Gastroesophageal sphincter (tissue), 4 donors: ENCODE measurements at places on chromosomes 2 and 18. TPM values are rescaled to one million over a fixed set of nuclear protein-coding genes. Genes with fewer than 3 reads are reported as not detected.

DNA sequence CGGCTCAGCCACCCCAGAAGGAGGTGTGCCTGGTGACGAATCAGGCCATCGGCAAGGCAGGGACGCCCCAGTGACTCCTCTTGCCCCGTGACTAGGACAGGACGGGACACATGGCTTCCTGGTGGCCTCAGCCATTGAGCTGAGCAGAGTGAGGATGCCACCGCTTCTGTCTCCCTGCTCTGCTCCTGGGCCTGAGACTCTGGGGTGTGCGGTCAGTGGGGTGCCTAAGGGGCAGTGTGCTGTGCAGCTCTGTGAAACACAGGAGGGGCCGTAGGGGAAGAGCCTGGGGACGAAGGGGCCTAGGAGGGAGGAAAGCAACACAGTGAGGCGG lies 24.3 kb downstream of the IGFBP5 start:
- ATAC-seq, result no peak

- no peak for ATAC-seq
Measured at GRCh38 chr2:140580532-140581151, 1550.2 kb downstream of the LRP1B start.

DNA sequence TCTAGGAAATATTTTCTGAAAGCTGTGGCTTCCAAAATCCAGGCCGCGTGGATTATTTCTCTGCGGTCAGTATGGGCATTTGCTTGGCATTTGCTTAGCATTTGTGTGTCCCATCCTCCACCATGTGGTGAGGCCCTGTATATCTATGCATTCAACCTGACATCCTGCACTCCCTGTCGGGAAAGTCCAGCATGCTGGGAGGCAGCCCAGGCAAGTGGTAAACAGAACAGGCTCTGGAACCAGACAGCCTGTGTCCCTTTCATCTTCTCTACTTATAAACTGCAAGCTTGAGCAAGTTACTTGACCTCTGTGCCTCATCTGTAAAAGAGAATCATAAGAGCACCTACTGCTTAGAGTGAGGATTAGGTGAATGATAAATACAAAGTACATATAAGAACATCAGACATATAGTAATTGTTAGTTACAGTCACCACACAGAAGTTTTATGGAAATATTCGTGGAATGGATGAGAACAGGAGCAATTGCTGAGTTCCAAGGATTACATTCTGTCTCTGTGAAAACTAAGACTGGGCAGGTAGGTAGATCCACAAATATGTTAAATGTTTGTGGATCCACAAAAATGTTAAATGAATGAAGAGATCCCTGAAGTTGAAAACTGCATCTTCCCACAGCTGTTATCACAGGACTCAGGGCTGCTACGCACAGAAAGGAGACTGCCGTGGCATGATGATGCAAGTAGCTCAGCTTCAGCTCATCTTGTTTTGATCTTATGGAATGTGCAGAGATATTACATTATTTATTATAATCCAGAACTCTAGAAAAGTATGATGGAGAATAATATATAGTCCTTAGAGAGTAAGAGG lies 317.0 kb upstream of the MMADHC start:
- no peak for ATAC-seq

DNA sequence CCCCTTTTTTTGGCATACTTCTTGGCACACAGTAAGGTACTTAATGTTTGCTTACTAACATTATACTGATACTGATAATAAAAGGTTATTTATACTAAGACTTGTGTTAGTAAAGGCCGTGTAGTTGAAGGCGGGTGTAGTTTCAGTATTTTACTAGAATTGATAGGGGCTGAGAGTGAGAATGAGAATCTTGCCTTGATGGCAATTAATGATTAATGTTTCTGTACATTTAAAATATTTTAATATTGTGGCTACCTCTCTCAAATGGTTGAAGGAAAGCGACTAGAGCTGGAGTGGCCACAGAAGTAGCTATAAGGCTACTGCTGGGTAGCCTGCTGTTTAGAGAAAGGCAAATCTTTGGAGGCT lies 29.3 kb downstream of the PELI1 start:
- no peak for ATAC-seq

DNA sequence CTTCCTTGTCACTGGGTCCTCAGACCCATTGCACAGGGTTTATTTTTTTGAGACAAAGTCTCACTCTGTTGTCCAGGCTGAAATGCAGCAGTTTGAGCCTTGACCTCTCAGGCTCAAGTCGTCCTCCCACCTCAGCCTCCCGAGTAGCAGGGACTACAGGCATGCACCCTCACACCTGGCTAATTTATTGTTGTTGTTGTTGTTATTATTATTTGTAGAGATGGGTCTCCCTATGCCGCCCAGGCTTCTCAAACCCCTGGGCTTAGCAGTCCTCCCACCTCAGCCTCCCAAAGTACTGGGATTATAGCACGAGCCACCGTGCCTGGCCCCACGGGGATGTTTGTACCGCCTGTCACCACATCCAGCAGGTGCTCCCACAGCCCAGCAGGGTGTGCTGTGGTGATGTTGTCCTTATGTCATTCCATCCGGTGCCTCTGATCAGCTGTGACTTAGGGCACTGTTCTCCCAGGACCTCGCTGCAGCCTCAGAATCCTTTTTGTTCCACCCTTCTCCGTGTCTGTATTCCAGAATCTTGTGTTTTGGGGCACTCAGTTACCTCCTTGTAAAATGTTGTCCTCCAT lies 182.3 kb downstream of the INO80D start:
- ATAC-seq, result no peak

DNA sequence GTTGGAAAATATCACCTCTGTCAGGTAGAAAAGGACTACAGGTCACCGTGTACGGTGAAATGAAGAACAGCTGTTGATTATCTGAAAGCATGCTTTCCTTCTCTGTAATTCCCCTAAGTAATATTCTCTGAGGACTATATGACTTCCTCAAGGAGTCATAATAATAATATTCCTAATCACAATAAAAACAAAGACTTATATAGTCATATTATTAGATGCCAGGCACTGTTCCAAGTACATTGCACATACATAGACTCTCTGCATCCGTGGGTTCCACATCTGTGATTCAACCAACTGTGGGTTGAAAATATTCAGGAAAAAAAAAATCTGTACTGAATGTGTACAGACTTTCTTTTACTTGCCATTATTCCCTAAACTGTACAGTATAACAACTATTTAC lies 512.4 kb upstream of the ID2 start:
- ATAC-seq, result no peak

CACNB4 gene
- total RNA-seq, result 1.7 TPM

SH3RF3 gene
- total RNA-seq, result 15.8 TPM

HDLBP gene
- total RNA-seq, result 294 TPM

HOXD12 gene
- total RNA-seq, result not detected
